GM12892 (cell line): ENCODE measurements at places on chromosomes 2 and 18.

GRCh38 chr18:3342628-3343027, 80.7 kb downstream of the MYL12B start:
- DNase-seq: no peak

- no peak for DNase-seq
Observed at GRCh38 chr2:158142568-158143332, 41.1 kb downstream of the UPP2 start.

DNA sequence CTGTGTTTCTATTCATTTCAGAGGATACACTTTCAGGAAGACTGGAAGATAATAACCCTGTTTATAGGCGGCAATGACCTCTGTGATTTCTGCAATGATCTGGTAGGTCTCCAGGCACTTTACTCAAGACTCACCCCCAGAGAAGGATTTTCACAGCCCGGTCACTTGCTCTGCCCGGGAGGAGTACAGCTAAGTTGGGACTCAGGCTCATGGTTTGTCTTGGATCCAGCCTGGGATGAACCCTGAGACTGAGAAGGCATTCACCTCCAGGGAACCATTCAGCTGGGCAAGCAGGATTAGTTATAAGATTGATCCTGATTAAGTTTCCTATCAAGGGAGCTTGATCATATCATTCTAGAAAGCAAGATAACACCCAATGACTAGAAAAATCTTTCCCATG, 83.7 kb downstream of the PLB1 start:
- DNase-seq: no peak

GRCh38 chr2:14927021-14927564, 294.6 kb downstream of the LRATD1 start:
- no peak for DNase-seq

- no peak for DNase-seq
Observed at GRCh38 chr2:140584471-140584870, 1546.3 kb downstream of the LRP1B start.

DNA sequence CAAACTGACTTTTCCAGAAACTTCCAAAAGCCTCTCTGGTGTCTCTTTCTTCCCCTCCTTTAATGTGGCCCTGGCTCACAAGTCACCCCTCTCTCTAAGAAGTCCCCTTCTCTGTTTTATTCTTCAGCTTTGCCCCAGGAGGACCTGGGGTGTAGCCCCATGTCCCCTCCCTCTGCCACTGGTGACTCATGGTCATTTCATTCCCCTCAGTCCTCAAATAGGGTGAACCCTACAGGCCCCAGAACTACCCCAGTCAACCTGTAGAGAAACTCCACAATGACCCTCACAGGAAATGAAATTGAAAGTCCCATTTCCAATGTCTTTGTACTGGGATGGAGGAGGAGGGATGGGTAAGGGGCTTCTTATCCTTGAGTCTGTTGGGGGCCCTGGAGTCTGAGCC, 6.2 kb upstream of the SPEG start:
- DNase-seq: no peak

DNA sequence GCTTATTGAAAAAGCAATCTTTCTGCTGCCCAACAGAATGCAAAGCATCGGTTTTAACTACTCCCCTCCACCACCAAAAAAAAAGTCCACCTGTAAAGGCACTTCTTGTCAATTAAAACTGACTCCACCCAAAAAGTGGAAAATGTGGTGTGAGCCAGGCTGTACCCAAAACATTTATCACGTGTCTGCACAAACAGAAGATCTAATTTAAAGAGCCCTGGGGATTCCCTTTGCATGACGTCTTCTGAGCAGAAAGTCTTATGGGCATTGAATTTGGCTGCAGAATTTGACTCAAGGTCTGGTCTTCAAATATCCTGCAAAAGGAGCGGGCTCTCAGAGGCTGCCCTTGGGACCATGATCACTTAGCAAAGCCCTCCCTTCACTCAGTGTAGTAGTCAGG, 358.3 kb upstream of the KLHL29 start:
- no peak for DNase-seq

- DNase-seq: no peak
Observed at GRCh38 chr18:39862341-39862740, 2092.7 kb upstream of the PIK3C3 start.

GRCh38 chr2:186348200-186348599, 137.9 kb upstream of the ZC3H15 start:
- no peak for DNase-seq

DNA sequence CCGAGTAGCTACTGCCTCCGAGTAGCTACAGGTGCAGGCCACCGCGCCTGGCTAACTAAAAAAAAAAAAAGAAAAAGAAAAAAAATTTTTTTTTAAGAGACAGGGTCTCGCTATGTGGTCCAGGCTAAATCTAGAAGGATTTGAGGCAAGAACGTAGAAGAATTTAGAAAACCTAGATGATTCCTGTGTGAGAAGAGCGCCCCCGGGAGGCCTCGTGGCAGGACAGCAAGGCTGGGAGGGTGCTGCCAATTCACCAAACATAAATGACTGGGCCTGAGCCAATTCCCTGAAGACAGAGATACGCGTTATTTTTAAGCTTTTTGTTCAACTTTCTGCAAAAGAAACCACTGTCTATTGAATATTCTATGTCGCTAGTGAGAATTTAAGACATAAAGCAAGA, 90.1 kb upstream of the TGFA start:
- no peak for DNase-seq

GRCh38 chr2:29485631-29486030, 370.4 kb downstream of the CLIP4 start:
- DNase-seq: no peak

GRCh38 chr2:207871506-207871905, 101.8 kb upstream of the FZD5 start:
- no peak for DNase-seq

DNA sequence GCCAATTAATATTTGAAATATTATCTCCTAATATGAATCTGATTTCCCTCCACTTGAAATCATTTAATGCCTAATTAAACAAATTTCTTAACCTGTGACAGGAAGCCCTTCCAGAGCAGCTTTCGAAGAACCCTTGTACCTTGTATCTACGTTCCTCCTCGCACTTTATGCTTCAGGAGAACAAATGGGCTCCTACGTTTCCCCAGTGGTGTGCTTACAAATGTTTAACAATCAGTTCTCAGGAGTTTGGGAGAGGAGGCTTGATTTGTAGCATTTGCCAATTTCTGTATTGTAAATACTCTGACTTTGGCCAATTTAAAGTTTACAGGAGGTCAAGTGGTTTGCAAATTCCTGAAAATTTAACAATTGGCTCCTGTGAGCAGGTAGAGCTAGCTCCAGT, 327.8 kb downstream of the THSD7B start:
- no peak for DNase-seq

DNA sequence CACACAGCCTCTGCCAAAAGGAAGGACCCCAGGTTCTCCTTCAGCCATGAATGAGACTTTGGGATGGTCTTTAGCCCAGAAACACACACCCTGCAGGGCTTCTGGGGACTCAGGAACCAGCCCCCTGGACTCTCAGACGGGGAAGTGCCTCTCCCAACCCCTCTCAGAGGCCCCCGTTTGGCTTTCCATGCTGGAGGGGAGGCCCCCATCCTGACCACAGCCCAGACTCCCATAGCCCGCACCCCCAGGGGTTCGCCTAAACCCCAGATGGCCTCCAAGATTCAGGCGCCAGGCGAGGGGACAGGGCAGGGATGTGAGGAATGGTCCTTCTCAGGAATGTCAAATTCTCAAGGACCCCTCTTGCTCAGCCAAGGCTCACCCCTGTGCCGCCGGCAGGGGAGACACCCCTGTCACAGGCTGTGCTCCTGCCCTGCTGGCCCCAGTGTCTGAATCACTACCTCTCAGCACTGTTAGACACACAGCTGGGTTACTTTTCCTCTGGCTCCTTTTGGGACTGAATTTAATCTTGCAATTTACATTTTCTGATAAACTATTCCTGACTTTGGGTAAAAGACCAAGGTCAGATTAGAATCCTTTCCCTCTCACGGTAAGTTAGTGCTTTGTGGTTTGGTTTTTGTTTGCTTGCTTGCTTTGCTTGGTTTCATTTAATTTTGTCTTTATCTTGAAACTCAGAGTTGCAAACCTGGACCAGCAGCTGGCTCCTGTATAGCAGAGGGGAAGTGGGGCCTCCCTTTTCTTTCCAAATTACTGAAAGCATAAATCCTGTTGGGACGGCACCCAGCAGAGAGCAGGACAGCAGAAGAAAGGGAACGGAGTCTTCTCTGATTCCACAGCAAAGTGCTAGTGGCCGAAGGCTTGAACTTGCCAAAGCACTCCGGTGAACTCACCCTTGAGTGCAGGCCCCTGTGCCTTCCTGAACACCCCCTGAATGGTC, 198.9 kb upstream of the RAB6C start:
- DNase-seq: no peak

DNA sequence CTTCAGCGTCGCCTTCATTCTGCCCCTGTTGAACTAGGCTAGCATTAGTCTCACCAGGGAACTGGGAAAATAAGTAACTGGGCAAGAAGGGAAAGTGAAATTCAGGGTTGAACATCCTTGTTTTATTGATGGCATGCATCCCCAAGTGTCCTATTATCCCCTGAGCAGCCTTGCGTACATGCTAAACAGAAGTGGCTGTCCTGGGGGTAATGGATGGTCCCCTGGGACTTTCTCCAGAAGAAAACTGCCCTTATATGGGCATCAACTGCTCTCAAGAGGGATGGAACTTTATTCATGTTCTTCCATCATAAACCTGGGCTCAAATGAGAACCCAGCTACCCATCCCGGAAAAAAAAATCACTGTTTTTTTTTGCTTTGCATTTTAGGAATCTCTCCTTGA, 11.8 kb upstream of the SMIM21 start:
- no peak for DNase-seq

DNA sequence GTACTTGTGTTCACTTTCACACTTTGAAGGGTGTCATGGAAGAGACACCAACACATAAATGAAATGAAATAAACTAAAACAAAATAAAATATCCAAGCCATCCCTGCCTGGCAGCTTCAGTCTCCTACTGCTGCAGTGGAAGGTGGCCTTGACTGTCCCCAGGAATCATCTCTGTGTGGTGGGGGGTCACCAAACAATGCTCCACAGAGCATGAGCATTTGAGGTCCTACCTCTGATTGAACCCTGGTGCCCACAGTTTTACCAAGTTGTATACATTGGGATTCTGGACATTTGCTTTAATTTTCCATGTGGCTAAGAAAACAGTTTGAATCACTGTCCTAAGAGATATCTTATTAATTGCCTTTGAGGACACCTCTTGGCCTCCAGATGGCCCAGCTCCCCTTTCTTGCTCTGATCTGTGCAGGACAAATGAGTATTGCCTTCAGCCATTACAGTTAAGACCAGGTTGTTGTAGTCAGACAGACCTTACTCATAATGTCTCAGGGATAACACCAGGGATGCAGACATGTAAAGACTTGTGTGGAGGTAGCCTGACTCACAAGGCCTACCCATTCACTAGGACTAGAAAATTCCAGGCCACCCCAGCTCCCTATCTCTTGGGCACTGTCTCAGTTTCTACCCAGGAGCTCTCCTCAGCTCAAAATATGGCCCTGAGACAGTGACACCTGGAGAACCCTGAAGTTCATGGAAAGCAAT, 195.0 kb downstream of the MYCN start:
- no peak for DNase-seq

- DNase-seq: no peak
Observed at GRCh38 chr2:189613077-189613636, 32.6 kb upstream of the SLC40A1 start.

GRCh38 chr2:142940606-142941223, 63.3 kb downstream of the KYNU start:
- DNase-seq: no peak

DNA sequence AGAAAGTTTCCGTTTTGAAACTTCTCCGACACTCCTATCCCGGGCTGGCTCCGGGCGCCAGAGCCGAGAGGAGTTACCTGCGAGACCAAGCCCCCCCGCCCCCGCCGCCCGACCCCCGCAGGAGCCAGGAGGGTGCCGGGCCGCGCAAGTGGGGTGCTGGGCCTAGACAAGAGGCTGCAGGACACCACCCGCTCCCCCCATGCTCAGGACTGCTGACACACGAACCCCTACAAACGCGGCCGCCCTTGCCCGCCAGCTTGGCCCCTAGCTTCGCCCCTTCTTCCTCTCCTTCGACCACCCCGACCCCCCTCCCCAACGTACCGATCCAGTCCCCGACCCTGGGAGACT, 497 bp downstream of the PLA2R1 start:
- peak; percentile 20 for DNase-seq

DNA sequence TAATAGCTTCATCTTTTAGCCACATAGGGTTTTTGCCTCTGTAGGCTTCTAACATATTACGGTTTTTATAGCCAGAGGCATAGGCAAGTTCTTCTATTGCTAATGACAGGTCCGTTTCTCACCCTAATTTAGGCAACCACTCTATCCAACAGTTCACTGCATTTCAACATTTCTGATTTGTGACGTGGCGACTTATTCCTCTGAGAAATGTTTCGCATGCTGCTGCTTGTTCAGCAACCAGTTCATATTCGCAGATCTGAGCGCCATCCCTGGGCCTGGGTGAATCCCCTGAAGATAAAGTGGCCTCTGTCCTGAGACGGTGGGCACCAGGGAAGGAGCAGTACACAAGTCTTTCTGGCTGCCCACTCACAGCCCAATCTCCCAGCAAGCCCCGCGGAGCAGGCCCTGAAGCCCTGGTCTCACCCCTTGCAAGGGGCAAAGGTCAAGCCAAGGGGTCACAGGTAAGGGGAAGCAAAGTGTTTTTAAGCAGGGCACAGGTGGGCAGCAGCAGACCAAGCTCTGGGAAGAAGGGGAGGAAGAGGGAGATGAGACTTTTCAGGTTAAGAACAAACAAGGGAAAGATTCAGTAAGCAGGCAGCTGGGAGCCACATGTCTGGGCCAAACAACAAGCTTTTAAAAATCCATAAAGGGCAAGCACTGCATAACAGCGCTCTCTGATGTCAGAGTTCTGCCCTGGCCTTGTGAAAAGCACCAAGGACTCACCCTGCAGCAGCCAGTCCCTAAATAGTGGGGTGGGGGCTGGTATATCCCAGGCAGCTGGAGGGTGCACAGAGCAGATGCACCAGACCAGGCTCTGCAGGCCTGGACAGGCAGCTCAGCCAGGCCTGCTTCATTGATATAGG, 10.8 kb upstream of the COX7A2L start:
- DNase-seq: no peak

- DNase-seq: no peak
Observed at GRCh38 chr18:78704971-78705461, 274.6 kb upstream of the SALL3 start.

- DNase-seq: no peak
Observed at GRCh38 chr2:160920061-160920460, 240.2 kb upstream of the TANK start.

DNA sequence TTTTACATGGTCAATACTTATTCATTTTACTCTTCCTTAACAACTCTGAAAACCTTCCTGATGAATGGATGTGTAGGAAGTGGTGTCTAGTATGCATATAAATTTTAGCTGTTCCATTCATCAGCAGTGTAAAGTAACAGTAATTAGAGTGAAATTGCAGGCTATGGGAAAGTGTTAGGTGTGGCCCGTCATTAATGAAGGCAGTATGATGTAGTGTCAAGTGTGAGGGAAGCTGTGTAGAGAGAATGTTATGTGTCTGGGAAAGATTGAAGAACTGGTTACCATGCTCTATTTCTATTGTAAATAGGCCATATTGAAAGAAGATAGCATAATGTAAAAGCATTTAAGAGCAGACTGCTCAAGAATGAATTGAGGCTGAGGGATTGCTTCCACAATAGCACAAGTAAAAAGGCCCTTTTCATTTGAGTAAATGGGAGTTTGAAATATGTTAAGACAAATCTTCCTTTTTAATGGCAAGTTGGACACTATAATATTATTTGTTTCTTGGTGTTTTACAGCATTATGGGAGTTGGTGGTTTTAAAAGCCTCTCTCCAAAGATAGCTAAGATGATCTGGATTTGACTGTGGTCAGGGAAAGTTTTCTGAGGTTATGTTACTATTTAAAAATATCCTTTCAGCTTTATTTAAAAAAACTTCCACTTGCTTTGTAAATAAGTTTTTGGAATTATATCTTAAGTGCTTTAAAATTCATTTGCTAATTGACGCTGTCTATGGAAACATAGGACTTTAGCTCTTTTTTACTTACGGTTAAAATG, 401.0 kb upstream of the ZEB2 start:
- DNase-seq: no peak
